ENCODE measurements at places on chromosomes 11 and 22. TPM values are rescaled to one million over a fixed set of nuclear protein-coding genes. Genes with fewer than 3 reads are reported as not detected.

CASP4 gene
- total RNA-seq, result 81.9 TPM

MN1 gene
- total RNA-seq, result 0.39 TPM

OR56A5 gene
- not detected for total RNA-seq

C22orf42 gene
- total RNA-seq, result not detected

RFPL2 gene
- 0.69 TPM for total RNA-seq

BTBD18 gene
- total RNA-seq, result 0.30 TPM

SMIM35 gene
- 0.91 TPM for total RNA-seq

TP53I11 gene
- 5.7 TPM for total RNA-seq

- no peak for DNase-seq
Observed at GRCh38 chr11:7579361-7579791, 65.6 kb downstream of the PPFIBP2 start.

DNA sequence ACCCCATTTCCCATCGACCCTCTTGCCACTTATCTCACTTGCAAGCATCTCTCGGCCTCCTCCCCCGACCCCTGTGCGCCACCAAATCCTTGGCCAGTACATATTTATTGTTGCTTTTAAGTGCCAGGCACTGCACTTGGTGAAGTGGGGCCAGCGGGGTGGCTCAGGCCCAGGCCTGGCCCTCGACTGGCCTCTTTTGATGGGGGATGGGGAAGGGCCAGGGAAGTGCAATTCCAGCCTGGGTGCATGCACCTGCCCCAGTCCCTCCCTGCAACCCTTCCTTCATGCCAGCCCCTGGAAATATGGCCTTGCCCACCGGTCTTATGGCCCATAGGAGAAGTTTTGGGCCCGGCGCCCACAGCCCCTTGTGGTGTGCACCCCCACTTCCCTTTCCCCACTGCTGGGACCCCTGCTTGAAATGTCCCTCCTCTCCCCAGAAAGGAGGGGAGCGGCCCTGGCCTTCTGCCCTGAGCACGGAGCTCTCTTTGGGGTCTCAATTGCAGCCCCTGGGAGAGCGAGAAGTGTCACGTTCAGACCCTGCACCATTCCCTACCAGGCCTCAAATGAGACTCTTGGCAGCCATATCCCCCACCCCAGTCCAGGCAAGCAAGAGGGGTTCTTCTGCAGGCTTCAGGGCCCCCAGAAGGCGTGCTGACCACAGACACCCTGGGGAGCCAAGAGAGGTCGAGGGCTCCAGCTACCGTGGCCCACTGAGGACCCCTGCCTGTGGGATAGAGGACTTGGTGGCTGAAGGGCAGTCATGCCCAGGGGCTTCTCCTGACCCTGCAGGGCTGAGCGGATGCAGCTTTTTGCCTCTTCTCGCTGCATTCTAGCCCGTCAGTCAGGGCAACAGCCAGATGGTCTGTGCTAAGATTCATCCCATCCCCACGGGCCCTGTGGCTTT, 961 bp downstream of the SUSD2 start:
- DNase-seq, result no peak

GRCh38 chr11:119318240-119319135, 1.6 kb upstream of the MCAM start:
- no peak for DNase-seq

DNA sequence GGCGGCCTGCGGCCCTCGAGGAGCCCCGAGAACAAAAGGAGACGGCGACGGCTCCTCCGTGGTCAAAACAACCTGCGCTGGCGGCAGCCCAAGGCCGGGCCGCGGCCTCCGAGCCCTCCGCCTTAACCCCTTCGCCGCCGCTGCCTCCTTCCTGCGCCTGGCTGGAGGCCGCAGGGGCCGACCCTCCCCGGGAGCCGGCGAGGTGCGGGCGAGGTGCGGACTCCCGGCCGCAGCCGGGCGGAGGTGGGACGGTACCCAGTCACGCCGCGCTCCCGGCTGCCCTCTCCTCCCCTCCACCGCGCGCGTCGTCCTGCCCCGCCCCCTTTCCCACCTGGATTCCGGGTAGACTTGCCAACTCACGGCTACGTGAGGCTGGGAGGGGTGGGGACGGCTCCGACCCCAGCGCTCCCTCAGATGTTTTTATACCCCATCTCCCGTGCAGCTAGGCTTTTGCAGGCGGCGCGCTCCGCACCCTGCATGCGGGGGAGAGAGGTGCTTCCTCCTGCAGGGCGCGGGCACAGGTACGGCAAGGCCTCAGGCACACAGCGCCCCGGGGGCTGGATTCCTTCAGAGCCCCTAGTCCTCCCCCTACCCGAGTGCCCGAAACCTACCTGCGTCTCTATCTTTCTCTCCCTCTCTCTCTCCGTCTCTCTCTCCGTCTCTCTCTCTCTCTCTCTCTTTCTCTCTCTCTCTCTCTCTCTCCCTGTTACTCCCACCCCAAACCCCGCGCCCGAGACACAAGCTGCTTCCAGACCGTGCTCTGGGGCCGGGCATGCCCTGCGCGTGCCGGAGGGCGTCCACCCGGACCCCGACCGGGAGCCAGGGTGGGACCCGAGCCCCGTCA, 2.0 kb downstream of the PDGFB start:
- peak; percentile 42 for DNase-seq

DNA sequence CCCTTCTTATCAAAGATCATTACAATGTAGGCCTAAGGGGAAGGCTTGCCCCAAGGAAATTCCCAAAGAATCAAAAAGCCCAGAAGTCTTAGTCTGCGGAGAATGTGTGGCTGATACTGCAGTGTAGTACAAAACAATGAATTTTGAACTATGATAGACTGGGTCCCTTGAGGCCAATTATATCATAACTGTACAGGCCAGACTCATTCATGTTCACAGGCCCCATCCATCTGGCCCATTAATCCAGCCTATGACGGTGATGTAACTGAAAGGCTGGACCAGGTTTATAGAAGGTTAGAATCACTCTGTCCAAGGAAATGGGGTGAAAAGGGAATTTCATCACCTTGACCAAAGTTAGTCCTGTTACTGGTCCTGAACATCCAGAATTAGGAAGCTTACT, 35.2 kb downstream of the IGLL1 start:
- no peak for DNase-seq

DNA sequence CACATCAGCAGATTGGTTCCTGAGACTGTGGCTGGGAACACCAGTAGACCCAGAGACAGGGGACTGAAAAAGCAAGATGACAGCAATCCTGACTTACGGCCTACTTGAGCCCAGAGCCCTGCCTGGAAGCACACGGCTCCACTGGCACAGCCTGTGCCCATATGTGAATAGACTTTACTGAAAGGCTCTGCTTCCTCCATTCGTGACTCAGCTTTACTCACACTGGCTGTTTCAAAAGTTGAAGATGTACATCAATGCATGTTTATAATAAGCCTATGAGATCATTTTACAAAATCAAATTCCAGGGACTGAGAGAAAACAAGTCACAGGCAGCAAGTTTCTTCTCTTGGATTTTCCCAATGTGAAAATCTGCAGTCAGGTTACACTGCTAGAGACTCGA, 134.6 kb upstream of the TEAD1 start:
- DNase-seq, result no peak

DNA sequence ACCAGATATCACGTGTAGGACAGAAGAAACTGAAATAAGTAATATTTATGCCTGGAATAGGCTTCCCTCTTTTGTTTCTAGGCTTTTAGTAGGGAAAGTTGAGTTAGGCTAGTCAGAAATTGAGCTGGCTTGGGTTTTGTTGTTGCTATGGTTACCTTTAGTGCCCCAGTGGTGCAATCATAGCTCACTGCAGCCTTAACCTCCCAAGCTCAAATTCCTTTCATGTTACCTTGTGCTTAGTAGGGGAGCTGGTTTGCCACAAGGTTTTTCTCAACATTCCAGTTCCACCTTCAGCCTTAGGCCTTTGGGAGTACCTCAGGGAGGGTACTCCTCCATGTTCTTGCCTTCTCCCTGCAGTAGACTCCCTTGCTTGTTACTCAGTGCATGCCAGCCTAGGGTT, 69.1 kb upstream of the SUSD2 start:
- no peak for DNase-seq

- no peak for DNase-seq
Observed at GRCh38 chr11:19344661-19345518, 104.1 kb upstream of the E2F8 start.

- DNase-seq, result no peak
Observed at GRCh38 chr22:44360668-44361381, 48.1 kb upstream of the SHISAL1 start.

GRCh38 chr11:813456-814096, 3.8 kb downstream of the RPLP2 start:
- no peak for DNase-seq

DNA sequence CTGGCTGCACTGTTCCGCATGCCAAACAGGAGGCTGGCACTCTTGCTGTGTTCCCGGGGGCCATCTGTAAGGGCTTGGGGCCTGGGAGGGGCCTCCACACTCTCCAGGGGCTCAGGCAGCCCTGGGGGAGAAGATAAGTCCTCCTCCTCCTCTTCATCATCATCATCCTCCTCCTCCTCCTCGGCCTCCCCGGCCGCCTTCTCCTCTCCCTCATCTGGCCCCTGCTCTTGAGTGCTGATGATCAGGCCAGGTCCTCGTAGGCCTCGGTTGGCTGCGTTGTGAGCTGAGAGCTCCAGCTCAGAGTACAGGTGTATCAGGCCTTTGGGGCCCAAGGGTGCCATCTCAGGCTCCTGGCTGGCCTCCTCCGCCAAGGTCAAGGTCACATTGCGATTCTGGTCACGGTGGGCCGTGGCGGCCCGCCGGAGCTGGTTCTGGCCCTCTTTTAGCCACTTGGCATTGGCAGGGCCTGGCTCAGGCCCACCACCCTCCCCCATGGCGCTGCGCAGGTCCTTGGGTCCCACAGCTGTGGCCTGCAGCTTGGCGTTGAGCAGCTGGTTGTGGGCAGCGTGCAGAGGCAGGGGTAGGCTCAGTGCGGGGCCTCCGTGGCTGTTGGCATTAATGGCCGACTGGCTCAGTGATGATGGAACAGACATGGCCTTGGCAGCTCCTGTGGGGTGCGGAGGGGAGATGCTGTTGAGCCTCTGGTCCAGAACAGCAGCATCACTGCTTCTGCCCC, 8.0 kb downstream of the APBB1 start:
- DNase-seq, result no peak

- no peak for DNase-seq
Observed at GRCh38 chr11:60389279-60389910, 6.9 kb upstream of the MS4A14 start.

DNA sequence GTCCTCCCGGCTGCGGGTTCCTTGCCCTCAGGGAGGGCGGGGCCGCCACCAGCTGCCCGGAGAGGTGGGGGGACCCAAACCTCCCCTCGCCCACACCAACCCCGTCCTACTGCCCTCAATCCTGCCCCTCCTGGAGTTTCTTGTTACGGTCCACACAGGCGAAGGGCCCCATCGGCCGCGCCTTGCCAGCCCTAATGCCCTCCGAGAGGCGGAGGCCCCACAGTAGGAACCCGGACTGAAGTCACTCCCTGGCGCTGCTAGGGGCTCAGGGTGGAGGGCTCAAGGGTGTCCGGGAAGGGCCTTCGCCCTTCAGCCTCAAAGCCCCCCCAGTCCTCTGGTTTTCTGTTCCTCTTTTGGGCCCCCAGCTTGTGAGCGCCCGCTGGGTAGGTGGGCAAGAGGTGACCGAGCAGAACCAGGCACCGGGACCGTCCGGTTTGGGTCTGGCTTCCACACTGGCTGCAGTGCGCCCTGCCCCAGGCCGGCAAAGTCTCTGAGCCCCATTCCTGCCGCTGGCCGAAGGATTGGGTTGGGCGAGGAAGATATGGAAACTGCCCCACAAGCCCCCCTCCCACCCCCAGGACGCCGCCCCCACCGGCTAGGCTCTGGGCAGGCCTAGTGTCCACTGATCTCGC, 24.5 kb downstream of the DUSP8 start:
- DNase-seq, result no peak

DNA sequence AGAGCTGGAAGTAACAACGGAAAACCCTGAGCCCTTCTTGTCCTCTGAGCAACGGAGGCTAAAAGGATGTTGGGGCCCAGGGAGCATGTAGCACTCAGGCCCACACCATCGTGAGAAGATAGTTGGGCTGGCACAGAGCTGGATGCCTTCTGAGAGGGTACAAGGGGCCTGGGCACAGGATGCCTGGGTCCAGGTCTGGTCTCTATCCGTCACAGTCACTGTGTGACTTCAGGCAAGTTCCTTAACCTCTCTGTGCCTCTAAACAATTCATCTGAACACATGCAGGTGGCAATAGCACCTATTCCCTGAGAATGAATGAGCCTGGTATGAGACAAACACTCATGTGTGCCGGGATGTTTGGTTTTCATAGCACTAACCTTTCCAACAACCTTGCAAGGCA, 29.2 kb downstream of the MB start:
- no peak for DNase-seq

DNA sequence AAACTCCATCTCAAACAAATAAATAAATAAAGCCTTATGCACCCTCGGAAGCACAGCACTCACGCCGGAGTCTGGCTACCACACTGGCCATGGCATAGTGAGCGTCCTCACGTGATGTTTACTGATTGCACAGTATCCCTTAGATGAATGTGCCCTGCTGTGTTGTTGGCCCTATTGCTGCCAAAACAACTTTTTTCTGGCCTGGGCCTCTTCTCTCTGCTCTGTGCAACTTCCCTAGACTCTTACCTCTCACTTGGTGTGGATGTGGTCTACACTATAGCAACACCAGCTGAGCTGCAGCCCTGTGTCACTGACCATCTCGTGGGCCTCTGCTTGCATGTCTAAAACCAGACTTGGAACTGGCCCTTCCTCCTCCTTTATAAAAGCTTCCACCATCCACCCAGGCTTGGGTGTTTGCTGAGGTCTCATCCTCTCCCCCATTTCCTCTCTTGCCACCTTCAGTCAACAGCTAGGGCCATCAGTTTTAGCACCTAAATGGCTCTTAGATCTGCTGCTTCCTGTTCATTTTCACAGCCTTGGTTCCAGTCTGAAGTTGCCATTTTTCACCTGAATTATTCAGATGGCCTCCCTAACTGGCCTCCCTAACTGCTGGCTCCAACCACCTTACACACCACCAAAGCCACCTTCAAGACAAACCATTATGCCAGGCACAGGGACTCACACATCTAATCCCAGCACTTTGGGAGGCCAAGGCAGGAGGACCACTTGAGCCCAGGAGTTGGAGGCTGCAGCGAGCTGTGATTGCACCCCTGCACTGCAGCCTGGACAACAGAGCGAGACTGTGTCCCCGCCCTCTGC, 9.2 kb downstream of the ZNF74 start:
- no peak for DNase-seq
